Heart right ventricle (tissue), 16 donors: ENCODE measurements at places on chromosomes 6 and 20. TPM values are rescaled to one million over a fixed set of nuclear protein-coding genes. Genes with fewer than 3 reads are reported as not detected.
A peak's percentile ranks its signal among the peaks of the same experiment; 100 is the strongest.

DNA sequence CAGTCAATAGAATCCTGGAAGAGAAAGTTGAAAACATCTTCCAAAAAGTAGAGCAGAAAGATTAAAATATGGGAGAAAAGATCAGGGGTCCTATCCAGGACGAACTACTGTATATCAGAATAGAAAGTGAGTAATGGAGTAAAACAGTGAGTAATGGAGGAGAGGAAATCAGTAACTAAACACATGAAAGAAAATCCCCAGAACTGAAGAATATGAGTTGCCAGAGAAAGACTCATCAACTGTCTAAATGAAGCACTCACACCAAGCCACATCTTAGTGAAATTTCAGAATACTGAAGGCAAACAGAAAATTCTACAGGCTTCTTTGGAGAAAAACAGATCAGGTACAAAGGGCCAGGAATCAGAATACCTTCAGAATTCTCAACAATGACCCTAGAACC, 14.9 kb downstream of the IL17A start:
- no peak for DNase-seq

- DNase-seq, result peak; percentile 43
Observed at GRCh38 chr6:41442800-41443501, 103.2 kb upstream of the FOXP4 start.

DNA sequence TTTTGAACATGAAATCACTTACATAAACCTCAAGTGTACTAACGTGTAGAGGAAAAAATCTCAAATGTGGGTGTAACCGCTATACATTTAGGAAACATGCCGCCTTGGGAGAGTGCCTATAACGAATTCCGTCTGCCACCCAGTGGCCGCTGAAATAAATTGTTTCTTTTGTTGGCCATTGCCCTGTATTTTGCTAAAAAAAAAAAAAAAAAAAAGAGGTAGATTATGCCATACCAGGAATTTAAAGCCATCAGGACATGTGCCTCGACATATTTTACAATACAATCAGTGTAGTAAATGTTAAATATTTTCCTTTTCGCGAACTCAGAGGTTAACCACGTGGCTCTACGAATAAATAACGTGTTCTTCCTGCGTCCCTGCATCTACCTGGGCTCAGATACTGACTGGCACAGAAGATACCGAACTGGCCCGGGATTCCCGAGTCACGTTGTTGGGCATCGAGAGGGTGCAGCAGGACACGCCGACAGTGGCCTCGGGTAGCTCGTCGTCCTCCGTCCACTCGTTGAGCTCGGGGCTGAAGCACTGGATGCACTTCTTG, 14.3 kb downstream of the KLHL31 start:
- DNase-seq, result peak; percentile 59

GRCh38 chr20:417801-418342, 9.8 kb downstream of the RBCK1 start:
- DNase-seq, result no peak

Gene ANGPT4
- polyA plus RNA-seq, result 0.14 TPM
